NCI-H446 (cell line): ENCODE measurements at places on chromosomes 6 and 20.

DNA sequence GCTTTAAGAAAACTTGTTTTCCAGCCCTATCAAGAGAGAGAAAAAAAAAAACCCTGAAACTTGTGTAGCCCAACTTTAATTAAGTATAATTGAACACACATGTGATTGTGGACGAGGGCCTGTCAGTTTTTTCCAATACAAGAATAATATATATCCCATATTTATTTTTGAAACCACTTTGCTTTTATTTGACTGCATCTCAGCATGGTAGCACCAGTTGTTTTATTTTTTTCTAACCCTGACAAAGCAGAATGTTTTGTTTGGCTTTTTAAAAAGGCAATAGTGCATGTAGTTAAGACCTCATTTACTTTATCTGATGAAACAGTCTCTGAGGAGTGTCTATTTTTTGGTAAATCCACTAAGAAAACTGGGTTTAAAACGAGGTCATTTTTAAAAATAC lies 257.7 kb downstream of the CDKAL1 start:
- peak; percentile 43 for DNase-seq

DNA sequence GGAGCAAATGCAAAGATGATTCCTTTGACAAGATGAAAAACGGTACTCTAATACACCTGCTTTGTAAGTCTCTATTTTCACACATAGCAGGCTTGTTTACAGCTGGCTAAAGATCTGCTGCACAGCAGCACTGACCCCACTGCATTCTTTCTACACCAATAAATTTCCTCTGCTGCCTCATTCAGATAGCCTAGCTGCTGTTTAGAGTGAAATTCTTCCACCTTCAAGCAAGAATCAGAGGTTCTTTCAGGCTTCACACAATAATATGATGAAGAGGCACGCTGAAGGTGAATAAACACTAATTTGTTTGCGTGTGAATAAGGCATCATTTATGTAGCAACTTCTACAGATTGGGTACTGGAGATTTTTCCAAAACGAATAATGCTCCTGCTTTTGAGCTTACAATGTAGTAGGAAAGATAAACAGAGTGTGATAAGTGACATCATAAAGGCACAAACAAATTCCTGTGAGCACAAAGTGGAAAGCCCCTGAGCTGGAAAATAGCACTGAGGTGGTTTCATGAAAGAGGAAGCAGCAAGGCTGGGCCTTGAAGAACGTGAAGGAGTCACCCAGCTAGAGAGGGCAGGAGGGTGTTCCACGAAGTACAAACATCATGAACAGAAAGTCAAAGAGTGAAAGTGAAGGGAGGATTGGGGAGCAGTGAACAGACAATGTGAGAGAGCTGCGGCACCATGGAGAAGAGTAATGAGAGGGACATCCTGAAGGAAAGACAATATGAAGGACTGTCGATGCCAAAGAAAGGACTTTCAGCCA lies 543.4 kb downstream of the CD83 start:
- DNase-seq: no peak

DNA sequence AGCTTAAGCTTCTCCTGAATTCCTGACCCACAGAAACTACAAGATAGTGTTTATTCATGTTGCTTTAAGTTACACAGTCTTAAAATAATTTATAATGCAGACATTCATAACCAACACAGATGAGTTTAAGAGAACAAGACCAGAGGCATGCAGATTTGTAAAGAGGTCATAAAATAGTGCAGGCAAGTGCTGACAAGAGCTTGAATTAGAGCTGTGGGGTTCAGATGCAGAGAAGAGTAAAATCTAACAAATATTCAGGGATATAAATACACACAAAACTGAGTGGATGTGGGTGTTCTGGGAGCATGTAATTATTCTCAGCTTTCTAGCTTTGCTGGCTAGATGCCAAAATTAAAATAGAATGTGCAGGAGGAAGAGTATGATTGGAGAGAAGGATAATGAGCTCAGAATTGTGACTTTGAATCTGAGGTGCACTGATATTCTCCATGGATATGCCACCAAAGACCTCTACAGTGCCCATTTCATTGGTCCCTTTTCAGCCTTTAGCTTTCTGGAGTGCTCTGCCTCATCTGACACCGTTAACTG lies 291.9 kb upstream of the SGK1 start:
- DNase-seq: no peak

DNA sequence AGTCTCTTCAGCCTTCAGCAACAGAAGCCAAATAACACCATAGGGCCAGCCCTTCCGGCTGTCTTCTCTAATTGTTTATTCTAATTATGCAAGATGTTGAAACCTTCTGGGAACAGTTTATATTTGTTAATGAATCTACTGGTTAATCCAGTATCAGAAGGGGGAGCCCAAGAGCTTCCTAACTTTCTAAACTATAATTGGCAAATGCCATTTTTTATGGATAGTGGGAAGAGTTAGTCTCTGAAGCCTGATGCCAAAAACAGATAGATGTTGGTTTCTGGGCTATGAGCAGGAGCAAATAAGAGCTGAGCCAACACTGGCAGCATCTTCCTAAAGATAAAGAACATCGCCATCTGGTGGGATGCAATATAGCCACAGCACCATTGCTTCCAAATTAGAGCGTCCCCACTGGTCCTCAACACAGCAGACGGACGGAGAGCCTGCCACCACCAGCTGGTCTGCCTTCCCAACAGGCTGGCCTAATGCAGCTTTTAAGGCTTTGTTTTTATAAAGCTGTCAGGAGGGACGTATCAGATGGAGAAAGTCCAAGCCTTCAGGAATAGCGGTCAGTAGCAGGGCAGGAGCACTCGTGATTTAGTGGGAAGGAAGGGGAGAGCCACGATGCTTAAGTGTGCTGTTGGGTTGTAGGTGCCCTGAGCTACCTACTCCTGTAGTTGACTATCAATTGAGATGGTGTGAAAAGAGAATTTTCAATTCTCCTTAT lies 118.8 kb downstream of the RALGAPA2 start:
- DNase-seq: peak; percentile 99

GRCh38 chr20:23126281-23127061 lies 40.3 kb upstream of the CD93 start:
- DNase-seq: no peak

GRCh38 chr20:58634521-58635278 lies 16.4 kb upstream of the STX16 start:
- no peak for DNase-seq
